ENCODE measurements at places on chromosomes 7 and 10.

DNA sequence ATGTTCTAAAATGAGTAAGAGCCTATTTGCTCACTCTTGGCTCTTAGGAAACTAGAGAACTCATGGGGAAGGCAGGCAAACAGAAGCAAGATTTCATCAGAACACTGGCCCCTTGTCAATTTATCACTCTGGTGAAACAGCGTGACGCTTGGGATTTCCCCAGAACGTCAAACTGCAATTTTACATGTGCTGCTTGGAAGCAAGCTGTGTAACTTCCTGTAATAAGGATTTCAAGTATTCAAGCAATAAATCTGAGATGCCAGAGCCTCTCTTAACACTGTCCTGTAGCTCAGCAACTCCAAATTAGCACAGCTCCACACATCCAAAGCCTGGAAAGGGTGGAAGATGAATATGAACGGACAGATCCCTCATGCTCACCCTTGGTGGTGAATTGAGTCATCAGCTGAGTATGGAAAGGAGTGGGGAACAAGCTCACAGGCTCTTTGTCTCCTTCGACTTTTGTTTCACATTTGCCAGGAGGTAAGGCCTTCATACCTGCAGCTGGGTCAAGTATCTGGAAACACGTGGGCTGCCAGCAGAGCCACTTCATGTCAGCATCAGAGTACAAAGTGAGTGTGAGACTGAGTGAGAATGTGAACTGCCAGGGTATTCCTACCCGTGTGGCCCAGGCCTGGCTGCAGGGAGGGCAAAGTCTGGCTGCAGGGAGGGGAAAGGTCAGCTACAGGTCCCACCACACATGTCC lies 140.4 kb upstream of the NAMPT start:
- DNase-seq: no peak

- DNase-seq: no peak
These were observed 147.3 kb upstream of the CDCA7L start for GRCh38 chr7:22093001-22093400.

DNA sequence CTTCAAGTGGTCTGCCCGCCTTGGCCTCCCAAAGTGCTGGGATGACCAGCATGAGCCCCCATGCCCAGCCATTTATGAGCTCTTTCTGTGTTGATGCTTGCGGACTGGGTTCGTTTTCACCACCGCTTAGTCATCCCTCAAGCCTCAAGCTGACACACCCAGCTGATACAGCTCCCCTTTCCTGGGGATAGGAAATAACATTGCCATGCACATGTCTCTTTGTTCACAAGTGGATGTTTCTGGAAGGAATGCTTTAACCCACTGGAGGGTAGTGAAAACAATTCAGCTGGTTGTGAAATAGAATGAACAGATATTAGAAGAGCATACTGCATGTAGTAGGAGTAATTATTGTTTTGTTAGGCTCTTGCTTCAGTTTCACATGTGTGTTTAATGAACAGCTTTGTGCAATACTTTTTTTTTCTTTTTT lies 8.5 kb upstream of the METTL27 start:
- DNase-seq: no peak

GRCh38 chr10:126321440-126321839 lies 66.8 kb downstream of the ADAM12 start:
- DNase-seq: no peak

DNA sequence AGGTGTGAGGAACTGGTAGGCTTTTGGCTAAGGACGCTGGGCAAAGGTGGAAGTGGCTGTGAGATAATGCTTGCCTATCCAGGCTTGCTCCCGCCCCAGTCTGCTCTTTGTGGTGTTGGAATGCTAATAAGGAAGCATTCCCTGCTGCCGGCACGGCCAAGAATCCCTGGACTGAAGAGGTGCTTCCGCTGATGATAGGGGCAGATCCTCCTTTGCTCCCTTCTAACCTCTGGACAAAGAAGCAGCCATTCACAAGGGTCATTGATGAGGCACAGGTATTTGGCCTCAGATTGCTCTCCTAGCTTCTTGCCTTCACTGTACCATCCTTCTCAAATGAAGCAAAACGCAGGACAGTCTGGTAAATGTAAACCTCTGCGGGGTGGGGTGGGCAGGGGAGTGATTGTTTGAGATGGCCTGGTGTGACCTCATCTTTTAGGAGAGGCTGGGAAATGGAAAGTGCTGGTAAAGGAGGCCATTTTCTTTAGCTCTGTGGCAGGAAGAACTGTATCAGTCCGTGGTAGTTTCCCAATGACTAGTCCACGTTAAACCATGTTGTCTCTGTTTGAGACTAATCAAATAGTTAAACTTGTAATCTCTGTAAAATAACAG lies 1.7 kb downstream of the PGAM1 start:
- no peak for DNase-seq

DNA sequence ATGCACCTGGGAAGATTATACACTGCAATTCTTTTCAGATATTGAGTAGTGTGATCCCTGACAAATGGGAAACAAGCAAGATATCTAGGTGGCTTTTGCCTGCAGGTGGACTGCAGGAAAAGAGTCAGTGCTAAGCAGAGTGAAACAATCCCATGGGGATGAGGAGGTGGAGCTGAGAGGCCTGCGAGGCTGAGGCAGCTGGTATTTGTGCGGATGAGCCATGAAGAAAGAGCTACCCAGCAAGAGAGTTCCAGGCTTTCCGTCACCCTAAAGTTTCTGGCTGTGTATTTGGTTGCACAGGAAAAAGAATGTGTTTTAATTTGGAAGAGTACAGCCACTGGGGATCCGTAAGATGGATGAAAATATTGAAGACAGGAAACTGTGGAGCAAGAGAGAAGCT lies 714.1 kb upstream of the COBL start:
- DNase-seq: no peak

GRCh38 chr7:94258418-94259300 lies 136.0 kb upstream of the COL1A2 start:
- no peak for DNase-seq

- no peak for DNase-seq
These were observed 2.5 kb downstream of the ACTR3B start for GRCh38 chr7:152762056-152762455.

GRCh38 chr7:157502701-157503111 lies 165.9 kb downstream of the DNAJB6 start:
- no peak for DNase-seq

DNA sequence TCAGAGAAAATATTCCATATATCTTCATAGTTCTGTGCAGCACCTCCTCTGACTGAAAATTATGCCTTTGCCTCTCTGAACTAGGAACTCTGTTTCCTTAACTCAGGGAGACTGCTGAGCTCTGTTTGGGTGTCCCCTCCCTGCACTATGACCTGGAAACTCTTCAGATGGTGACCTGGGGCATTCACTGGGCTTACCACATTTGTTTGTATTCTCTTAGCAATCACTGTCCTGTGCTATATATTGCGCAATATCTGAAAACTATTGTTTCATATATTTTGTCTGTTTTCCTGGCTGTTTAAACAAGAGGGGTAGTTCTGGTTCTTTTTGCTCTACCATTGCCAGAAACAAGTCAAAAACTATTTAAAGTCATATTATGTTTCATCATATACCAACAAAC lies 181.8 kb upstream of the KIAA1217 start:
- no peak for DNase-seq

DNA sequence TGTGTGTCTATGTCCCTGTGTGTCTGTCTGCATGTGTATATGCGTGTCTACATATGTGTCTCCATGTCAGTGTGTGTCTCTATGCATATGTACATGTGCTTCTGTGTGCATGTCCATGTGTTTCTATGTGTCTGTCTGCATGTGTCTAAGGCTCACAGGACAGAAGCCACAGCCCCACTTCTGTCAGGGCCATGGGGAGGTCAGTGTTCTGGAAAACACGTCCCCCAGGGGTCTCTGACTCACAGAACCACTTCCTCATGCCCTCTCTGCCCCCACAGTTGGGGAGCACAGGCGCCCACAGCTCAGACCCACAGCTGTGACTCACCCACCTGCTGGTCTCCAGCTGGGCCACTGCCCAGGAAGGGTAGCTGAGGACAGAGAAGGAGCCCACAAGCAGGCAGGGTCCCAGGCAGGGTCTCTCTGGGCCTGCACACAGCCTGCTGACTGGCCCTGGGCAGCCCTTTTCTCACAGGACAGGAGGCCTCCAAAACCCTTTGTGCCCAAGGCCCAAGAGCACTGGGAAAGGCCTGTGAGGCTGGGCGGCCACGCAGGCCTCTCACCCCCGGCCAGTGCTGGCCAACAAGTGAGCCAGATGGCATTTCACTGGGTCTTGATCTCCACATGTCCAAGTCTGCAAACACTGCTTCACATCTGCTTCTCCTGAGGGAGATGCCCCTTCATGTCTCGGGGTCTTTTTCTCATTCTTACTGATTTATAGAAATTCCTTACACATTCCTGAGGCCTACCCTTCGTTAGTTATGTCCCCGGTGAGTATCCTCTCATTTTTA lies 102.9 kb upstream of the FAM20C start:
- DNase-seq: no peak

DNA sequence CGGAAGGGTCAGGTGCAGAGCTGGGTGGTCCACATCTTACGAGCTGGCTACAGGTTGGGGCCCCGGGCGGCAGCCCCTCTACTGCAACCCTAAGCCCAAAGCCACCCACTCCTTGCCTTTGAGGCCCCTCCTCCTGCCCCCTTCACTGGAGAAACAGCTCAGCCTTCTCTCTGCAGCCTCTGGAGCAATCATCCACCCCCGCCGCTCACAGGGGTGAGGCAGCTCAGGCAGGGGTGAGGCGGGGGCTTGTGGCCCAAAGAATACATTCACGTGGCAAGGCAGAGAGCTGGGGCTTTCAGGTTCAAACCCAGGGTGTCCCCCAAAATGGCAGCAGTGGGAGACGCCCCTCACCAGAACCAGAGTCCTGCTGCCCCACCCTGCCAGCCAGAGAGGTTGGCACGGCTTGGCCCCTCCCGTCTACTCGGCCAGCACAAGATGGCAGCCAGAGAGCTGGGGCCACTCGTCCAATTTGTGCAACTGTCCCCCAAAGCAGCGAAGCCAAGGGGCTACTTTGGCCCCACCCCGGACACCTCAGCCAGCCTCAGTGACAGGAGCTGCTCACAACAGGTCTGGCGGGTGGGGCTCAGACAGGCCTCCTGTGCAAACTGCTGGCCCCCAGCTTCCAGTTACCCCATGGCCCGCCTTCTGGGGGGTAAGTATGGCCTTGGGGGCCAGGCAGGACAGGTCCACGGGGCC lies 7.2 kb downstream of the GNB2 start:
- no peak for DNase-seq

DNA sequence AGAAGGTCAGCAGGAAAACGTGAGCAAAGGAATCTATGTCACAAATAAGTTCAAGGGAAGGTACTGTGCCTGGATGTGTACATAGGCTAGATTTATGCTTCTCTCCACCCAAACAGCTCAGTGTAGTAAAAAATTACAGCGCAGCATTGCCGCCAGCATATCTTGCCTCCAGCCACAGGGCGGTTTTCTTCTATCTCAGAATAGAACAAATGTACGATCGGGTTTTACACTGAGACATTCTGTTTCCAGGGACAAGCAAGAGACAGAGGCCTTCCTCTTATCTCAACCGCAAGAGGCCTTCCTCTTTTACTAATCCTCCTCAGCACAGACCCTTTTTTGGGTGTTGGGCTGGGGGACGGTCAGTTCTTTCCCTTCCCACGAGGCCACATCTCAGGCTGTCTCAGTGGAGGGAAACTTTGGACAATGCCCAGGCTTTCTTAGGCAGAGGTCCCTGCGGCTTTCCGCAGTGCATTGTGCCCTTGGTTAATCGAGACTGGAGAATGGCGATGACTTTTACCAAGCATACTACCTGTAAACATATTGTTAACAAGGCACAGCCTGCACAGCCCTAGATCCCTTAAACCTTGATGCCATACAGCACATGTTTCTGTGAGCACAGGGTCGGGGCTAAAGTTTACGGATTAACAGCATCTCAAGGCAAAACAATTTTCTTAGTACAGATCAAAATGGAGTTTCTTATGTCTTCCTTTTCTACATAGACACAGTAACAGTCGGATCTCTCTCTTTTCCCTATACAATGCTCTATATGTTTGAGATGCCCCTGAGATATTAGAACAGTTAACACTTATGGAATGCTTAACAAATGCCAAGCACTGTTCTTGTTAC lies 11.6 kb upstream of the ABHD11 start:
- no peak for DNase-seq

- DNase-seq: no peak
These were observed 19.2 kb downstream of the PDCD11 start for GRCh38 chr10:103415581-103415980.

DNA sequence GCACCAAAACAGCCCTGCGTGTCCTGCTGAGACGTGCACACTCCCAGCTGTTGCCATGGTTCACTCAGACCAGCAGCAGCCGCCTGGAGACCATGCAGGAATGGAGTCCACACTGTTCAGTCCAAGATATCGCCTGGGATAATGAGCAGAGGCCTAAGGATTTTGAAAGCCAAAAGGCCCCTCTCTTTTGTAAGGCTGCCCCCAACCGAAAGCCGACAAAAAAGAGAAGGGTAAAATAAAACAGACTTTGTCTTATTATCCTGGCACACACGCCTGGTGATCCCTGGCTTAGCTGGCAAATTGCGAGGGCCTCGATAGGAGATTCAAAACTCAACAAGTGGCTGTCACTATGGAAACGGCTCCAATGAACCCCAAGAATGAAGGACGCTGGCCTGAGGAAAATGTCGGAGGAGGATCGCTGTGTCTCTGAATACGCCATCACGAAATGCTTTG lies 263.6 kb downstream of the SKIDA1 start:
- no peak for DNase-seq

- no peak for DNase-seq
These were observed 173.0 kb upstream of the RHEB start for GRCh38 chr7:151692721-151693120.

GRCh38 chr10:129471447-129472175 lies 4.6 kb downstream of the MGMT start:
- DNase-seq: no peak

DNA sequence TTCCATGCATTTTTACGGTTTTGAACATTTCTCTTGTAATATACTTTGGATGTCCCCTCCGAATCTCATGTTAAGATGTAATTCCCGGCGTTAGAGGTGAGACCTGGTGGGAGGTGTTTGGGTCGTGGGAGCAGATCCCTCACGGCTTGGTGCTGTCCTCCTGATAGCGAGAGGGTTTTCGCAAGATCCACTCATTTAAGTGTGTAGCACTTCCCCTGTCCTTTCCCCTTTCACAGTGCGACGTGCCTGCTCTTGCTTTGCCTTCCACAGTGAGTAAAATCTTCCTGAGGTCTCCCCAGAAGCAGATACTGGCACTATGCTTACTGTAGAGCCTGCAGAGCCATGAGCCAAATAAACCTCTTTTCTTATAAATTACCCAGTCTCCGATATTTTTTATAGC lies 6.6 kb downstream of the GPR141 start:
- DNase-seq: no peak

- DNase-seq: no peak
These were observed 14.9 kb upstream of the SLIT1 start for GRCh38 chr10:97200616-97201015.

GRCh38 chr7:67589183-67589582 lies 592.5 kb downstream of the TYW1 start:
- no peak for DNase-seq
